A549 treated with GW870086 at 1 μM for 4 hours (cell line): ENCODE measurements at places on chromosomes 5 and 9. TPM values are rescaled to one million over a fixed set of nuclear protein-coding genes. Genes with fewer than 3 reads are reported as not detected.

MYMK gene
- not detected in 5 replicates for total RNA-seq

SPINK6 gene
- total RNA-seq, result 0.49 to 0.87 TPM (median 0.64 TPM) in 3 of 5 replicates, not detected in the others

GPRIN1 gene
- 6.9 to 9.5 TPM (median 8.6 TPM) in 5 replicates for total RNA-seq

NME5 gene
- total RNA-seq, result not detected in 5 replicates

PTGER4 gene
- 3.1 to 4.5 TPM (median 3.8 TPM) in 5 replicates for total RNA-seq

SLC6A19 gene
- 0.07 to 0.13 TPM (median 0.10 TPM) in 5 replicates for total RNA-seq
